RPMI8226 (cell line): ENCODE measurements at places on chromosomes 1 and 21.
A peak's percentile ranks its signal among the peaks of the same experiment; 100 is the strongest.

DNA sequence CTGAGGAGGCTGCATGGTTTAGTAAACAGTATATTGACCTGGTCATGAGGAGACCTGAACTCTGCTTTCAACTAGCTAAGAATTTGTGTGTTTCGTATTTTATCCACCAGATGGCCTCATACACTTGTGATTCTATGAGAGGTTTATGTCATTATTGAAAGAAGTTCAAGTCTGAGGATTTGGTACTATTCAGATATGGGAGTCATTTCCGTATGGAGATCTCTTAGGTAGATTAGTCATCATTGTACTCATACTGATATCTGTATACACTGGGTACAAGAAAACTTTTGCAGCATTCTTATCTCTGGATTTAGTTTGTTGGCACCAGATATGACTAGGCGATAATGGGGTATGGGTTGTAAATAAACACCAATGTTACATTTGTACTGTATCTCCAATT lies 26.6 kb downstream of the ATF6 start:
- DNase-seq = peak; percentile 66

DNA sequence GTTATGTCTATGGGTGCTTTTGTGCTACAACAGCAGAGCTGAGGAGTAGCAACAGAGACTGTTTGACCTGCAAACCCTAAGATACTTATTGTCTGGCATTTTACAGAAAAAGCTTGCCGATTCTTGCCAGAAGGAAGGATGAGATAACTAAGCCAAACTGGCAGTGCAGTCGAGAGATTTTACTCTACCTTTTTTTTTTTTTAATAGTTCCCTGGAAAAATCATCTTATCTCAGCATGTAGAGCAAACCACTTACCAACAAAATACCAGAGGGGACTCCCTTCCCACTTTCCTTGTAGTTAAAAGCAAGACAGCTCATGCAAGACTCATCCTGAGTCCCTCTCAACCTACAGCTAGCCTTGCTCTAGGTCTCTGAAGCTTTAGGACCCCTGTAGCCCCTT lies 132.9 kb downstream of the SYT2 start:
- no peak for DNase-seq

DNA sequence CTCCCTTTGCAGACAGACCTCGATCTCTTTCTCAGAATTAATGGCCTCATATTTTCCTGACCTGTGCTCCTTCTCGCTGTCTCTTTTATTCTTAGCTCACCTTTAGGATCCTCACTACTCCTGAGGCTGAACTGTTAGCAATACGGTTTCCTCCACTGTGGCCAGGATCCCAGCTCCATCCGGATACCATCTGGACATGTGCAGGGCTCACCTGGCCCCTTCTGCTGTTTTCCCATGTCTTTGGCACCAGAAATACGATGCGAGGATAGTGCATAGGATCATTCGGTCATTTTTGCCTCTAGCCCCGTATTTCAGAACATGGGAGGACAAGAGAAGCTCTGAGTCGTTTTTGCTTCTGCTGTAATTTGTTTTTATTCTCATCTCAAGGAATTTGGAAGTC lies 108.5 kb upstream of the KIF26B start:
- no peak for DNase-seq

DNA sequence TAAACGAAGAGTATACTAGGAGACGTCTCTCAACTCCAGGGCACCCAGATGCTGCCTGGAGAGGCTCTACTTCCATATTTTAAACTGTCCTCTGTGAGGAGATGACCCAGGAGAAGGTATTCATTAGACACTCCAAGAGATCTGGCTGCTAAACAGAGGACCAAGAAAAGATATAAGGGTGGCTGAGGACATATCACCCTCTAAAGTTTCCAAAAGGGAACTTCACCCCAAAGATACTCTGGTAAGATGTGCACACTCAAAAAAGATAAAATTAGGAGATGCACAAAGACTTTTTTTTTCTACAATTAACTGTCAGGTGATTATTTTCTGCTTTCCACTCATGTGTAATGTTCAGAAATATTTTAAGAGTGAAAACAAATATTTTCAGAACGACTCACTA lies 1.4 kb downstream of the ZNF670 start:
- DNase-seq = no peak

GRCh38 chr1:26300578-26301275 lies 5.7 kb downstream of the UBXN11 start:
- no peak for DNase-seq

DNA sequence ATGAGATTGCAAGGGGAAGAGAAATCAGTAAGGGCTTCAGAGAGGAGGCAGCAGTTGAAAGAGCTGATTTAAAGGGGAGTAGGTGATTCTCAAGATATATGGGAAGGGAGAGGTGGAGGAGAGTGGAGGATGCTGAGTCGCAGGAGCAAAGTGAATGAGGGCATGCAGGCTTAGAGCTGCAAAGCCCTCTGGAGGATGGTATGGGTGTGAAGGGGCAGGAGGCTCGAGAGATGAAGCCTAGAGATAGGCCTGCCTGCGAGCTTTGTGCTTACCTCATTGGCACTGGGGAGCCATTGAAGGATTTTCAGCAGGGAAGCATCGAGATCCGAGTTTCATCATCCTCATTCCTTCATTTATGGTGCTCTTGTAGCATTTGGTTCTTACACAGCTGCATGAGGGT lies 15.8 kb upstream of the SH2D2A start:
- no peak for DNase-seq

DNA sequence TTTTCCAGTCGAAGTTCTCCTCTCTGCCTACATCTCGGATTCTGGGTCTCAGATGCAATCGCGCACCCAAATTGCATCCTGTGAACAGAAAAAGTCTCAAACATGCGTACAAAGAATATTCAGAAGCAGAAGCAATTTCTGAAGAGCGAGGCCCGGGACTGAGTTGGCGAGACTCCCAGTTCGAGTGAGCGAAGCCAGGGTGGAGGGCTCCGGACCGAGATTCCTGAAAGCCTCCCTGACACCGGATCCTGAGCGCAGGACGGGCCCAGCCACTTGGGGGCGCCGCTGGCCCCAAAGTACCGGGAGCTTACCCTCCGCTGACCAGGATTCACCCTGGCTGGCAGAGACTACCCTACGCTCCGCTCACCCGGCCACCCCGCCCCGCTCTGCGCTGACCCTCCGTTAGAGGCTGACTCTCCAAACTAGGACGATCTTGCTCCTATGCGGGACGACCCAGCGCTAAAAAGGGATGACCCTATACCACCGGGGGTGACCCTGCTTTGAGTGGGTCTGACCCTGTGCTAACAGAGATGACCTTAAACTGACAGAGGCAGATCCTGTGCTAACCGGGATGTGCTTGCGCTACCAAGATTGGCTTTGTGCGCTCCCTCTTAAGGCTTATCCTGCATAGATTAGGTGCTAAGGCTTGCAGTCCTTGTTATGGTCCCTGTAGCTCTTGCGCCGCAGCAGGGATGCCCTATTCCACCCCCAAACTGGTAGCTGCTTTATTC lies 12.1 kb downstream of the FOXD2 start:
- DNase-seq = peak; percentile 49

- no peak for DNase-seq
Observed at GRCh38 chr1:10530756-10531495, 56.2 kb downstream of the PEX14 start.

GRCh38 chr1:89800022-89800655 lies 20.7 kb upstream of the LRRC8D start:
- no peak for DNase-seq

- DNase-seq = no peak
Observed at GRCh38 chr1:98919652-98920051, 85.0 kb downstream of the PLPPR5 start.

GRCh38 chr1:51910221-51911000 lies 31.9 kb upstream of the NRDC start:
- DNase-seq = no peak

- DNase-seq = no peak
Observed at GRCh38 chr1:115677565-115677964, 35.8 kb downstream of the VANGL1 start.
